ENCODE measurements at places on chromosomes 2 and 18. TPM values are rescaled to one million over a fixed set of nuclear protein-coding genes. Genes with fewer than 3 reads are reported as not detected.

- DNase-seq, result no peak
Observed at GRCh38 chr2:1854729-1855547, 110.6 kb upstream of the PXDN start.

DNA sequence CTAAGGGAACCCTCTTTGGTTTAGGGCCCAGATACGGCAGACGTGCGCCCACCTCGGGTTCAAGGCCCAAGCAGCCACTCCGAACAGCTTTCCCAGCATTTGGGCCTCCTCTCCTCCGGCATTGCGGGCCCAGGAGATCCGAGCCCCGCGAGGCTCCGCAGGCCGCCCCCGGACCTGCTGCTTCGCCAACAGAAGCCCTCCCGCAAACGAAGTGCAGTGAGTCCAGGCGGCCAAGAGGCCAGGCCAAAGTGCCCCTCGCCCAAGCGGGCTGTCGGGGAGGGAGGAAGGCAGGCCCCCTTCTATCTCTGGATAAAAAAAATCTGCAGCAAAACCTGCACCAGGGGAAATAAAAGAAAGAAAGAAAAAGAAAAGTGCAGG, 6.0 kb downstream of the EN1 start:
- DNase-seq, result no peak

GRCh38 chr18:42028247-42028832, 73.3 kb downstream of the PIK3C3 start:
- DNase-seq, result no peak

GRCh38 chr18:58047556-58047882, 3.5 kb downstream of the NEDD4L start:
- DNase-seq, result no peak

DNA sequence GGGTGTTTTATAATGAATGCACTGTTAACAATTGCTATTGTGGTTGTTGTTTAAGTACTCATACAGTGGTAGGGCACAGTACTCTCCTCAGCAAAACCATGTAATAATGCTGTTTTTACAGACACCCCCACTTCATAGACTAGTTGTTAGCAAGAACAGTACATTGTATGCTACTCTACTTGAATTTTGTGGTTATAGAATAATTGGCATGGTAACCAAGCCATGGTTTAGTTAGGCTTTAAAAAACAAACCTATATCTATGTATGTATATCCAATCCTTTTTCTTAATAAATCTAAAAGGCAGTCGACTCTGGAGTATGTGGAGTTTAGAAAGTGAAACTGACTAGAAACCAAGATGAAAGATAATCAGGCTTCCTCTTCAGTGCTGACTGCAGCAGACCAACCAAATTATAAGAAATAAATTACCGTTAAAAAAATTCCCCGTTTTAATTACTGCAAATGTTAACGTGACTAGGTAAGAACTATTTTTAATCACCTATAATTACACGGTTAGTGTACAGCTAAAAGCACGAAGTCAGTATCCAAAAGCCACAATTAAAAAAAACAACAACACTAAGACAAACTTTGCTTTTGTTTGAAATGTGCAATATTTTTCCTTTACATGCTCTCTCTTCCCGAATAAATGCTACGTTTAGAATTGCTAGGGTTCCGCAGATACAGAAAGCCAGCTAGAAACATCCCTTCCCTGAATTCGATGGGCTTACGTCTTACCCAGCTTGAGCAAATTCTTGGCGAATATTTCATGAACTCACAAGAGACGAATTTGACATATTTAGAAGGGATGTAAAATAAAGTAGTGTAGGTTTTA, 113.3 kb upstream of the SERTAD2 start:
- DNase-seq, result no peak

DNA sequence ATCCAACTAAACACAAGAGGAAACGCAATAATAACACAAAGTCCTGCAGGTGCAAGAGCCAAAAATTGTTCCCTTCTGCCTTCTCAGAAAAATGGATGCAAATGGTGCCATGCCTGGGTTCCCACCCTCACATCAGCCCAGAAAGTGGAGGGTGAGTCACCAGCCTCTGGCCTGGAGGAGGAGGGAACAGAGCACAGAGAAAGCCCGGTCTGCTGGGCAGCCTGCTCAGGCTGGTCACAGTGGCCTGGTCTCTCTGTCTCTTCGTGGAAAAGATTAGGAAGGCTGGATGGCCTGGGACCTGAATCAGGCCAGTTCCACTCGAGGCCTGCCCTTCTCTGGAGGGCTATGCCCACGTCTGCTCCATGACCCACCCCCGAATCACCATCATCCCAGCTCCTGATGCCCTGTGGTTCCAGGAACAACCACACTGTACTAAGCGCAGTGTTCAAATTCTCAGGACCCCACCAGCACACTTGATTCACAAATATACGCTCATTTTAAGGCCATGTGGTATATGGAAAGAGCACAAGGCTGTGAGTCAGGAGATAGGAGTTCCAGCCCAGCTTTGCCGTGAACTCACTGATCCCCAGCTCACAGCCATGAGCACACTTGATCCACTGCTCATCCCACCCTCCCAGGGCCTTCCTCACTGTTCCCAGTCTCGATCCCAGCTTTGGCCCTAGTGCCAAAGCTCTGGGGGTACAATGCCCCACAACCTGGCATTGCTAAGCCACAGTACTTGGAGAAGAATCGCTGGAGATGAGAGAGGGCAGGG, 82.1 kb downstream of the ZBTB7C start:
- DNase-seq, result no peak

DNA sequence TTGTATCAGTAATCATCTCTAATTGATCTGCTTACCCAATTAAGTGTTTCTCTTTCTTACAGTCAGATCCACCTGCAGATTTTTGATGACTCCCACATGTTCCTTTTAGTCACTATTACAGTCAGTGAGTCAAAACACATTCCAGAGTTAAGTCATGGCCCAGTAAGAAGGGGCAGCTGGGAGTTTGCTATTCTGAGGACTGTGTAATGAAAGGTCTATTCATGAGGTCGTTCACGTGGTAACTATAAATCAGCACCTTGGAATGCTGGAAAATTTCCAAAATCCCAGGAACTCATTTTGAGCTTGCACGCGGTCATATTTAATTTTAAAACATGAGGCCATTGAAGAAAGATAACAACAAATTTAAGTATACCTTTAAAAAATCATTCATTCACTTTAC, 252.5 kb downstream of the XIRP2 start:
- peak; percentile 57 for DNase-seq

TMEM37 gene
- total RNA-seq, result 19.1 TPM

DNA sequence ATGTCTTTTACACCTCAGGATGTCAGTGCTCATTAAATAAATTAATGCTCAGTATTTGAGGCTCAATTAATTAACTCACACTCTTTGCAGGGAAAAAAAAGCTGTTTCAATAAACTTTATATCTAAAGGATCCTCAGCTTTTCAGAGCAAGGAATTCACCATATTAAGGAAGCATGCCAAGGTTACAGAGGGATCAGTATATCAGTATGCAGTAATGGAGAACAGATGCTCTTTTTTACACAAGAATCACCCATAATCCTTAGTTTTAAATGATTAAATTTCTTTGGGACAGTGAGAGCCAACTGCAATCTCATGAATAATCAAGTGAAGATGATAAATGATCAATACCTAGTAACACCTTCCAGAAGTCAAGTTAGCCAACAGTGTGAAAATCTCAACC, 14.9 kb upstream of the LCT start:
- DNase-seq, result no peak

DAW1 gene
- not detected for total RNA-seq

DNA sequence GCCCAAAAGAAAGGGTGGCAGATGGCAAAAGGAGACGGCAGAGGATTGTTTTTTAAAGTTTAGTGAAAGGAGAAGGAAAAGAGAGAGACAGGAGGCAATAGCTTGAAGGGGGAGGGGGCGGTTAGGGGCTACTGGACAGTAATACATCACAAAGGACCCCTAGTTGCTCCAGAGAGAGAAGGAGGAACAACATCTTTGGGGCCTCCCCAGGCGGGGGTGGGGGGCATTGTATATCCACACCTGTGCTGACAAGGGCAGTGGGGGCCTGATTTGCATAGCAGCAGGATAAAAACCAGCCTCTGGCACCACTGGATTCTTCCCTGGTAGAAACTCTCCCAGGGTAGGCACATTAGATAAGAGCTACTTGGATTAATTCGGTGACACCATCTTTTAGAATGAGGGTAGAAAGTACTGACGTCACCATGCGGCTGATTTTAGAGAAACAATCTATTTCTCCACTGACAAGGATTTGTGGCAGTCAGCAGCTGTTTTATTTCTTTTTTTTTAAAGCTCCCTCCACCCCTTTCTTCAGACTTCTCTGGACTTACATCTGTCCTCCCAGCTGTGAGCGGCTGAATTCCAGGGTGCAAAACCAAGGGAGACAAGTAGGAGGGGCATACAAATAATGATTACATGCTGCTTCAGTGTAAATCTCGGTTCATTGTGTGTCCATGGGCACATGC, 199.8 kb upstream of the NRP2 start:
- no peak for DNase-seq

POU3F3 gene
- total RNA-seq, result not detected

STARD6 gene
- not detected for total RNA-seq

OTOS gene
- not detected for total RNA-seq

DNA sequence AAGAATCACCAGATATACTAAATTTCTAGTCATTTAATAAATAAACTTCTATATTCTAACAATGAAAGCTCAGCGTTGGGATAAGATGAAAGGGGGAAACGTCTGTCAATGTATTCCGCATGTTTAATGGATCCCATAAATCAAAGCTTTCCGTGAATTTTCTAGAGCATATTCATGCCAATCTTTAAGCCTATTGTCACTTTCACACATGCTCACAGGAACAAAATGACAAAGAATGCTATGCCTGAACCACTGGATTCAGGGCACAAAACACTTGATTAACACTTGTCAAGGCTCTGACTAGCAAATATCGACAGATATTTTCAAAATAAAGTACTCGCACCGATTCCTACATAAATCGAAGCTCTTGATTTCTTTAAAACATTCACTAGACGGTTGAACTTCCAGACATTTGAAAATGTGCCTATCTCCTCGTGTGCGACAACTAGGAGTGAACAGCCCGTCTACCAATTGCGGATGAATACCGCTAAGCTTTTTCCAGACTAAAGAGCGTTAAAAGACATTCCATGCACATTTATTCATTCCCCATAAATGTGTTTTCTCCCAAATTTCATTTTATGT, 1.8 kb downstream of the TLK1 start:
- no peak for DNase-seq

LHCGR gene
- not detected for total RNA-seq

DNA sequence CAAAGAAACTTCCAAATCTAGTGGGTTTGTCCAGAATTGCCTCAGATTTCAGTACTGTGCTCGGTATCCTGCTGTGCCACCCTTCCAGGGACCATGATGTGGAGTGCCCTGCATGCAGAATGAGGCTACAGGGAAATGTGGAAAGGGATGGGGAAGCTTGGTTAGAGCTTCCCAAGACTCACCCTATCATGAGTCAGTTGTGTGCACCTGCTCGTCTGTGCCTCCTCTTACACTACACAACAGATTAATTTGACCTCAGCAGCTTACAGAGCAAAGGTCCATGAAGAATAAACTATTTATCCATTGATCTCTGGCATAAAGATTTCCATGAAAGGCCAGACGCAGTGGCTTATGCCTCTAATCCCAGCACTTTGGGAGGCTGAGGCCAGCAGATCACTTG, 21.3 kb upstream of the NCK2 start:
- no peak for DNase-seq

GRCh38 chr18:75218065-75218923, 7.7 kb downstream of the TSHZ1 start:
- DNase-seq, result no peak

DNA sequence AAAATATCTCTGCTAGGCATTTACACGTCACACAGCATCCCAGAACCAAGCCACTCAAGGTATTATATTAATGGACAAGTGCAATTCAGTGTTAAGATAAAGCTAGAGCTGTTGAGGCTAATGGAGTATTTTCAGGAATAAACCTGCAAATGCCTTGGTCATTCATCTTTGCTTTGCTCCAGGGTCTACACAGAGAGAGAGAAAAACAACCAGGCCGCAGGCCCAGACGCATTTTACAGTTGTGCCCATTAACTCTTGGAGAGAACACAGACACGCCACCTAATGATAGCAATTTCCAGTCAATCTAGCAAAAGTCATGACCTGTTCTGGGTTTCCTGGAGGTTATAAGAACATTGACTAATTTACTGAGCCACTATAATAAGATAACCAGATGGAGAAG, 829.3 kb downstream of the LRRTM4 start:
- no peak for DNase-seq

- DNase-seq, result no peak
Observed at GRCh38 chr2:85727798-85728197, 26.0 kb upstream of the ATOH8 start.

- DNase-seq, result no peak
Observed at GRCh38 chr2:134588556-134588955, 130.2 kb downstream of the TMEM163 start.

DNA sequence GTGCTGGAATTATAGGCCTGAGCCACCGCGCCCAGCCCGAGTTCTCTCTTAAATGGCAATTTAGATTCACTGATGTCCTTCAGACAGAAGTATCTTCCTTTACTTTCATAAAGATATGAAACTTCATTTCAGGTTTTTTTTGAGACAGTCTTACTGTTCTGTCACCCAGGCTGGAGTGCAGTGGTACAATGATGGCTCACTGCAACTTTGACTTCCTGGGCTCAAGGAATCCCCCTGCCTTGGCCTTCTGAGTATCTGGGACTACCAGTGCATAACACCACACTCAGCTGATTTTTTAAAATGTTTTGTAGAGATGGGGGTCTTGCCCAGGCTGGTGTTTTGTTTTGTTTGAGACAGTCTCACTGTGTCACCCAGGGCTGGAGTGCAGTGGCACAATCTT, 13.2 kb downstream of the ITGB1BP1 start:
- DNase-seq, result no peak

- DNase-seq, result no peak
Observed at GRCh38 chr2:12044857-12045256, 298.4 kb downstream of the LPIN1 start.

UGT1A6 gene
- total RNA-seq, result not detected

GRCh38 chr18:2706903-2707302, 51.4 kb downstream of the SMCHD1 start:
- no peak for DNase-seq

- no peak for DNase-seq
Observed at GRCh38 chr2:191895743-191896142, 48.9 kb upstream of the CAVIN2 start.

DNA sequence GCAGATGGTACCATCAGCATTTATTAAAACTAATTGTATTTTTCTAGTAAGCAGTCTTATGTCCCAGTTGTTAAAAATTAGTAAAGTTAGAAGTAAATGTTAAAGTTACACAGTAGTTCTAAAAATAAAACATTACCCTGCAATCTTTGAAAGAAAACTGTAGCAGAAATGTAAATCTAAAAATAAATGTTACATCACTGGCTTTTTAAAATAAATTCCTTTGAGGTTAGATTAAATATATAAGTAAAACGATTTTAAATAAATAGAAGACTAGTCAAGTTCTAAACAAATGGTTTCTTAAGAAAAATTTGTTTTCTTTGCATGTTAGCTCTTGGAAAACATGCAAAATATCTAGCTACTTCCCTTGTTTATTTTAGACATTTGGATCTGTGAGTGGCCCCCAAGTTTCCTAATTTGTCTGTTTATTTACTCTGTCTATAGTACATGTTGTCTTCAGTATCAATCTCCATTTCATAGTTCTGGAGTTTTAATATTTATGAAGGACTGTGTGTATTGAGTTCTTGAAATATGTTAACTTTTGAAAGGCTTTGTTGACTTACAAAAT, 58.2 kb downstream of the GLS start:
- DNase-seq, result no peak

- no peak for DNase-seq
Observed at GRCh38 chr2:223477318-223477717, 124.8 kb downstream of the SCG2 start.
